Heart right ventricle (tissue), 16 donors: ENCODE measurements at places on chromosomes 13 and 19. TPM values are rescaled to one million over a fixed set of nuclear protein-coding genes. Genes with fewer than 3 reads are reported as not detected.

DNA sequence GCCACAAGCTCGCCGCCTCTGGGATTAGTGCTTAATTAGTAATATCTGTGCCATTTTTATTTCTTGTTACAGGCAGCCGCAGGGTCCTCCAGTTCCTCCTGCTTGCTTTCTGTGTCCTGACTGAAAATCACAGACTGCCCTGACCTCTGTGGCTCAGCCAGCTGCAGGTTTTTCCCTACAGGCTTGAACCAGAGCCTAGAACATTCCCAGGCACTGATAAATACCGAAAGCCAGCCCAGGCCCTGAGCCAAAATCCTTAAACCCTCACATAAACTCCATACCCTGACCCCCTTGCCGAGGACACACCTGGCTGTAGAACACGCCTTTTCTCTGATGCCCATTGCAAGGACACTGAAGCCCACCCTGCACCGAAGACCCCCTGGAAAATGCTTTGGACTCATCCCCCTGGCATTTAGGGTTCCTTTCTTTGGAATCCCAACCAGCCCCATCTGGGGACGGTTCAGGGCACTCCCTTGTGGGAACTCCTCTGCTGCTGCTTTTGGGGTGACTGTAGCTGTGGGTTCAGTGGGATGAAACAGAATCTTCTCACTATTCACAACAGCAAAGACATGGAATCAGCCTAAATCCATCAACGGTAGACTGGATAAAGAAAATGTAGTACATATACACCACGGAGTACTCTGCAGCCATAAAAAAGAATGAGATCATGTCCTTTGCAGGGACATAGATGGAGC lies 15.5 kb downstream of the DPP9 start:
- peaks cover 54% of the 10 kb centered on the region for H3K4me1 ChIP-seq
- peak; percentile 48 for DNase-seq
- peak overlapping the region; percentile 88 for H3K27ac ChIP-seq
- H3K27me3 ChIP-seq = no peaks in the 10 kb centered on the region
- peaks cover 85% of the 10 kb centered on the region for H3K36me3 ChIP-seq
- no peak overlapping the region for H3K4me3 ChIP-seq

DNA sequence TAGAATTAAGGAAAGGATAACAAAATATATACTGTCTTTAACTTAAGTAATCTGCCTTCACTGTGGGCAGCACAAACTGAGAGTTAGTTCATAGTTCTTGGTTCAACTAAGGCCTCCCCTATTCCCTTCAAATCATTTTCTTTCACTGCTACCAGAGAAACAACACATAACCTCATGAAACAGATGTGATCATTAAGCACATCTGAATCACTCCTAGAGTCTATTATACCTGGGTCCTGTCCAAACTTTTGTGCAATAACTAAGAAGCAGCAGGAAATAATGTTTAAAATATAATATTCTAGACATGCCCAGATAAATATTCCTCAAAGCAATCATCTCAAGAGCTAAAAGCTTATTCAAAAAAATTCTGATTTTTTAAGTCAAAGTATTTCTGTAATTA lies 62.9 kb downstream of the ZC3H13 start:
- DNase-seq = no peak
- H3K36me3 ChIP-seq = peaks cover 48% of the 10 kb centered on the region
- H3K4me3 ChIP-seq = no peak overlapping the region
- no peaks in the 10 kb centered on the region for H3K27me3 ChIP-seq

DNA sequence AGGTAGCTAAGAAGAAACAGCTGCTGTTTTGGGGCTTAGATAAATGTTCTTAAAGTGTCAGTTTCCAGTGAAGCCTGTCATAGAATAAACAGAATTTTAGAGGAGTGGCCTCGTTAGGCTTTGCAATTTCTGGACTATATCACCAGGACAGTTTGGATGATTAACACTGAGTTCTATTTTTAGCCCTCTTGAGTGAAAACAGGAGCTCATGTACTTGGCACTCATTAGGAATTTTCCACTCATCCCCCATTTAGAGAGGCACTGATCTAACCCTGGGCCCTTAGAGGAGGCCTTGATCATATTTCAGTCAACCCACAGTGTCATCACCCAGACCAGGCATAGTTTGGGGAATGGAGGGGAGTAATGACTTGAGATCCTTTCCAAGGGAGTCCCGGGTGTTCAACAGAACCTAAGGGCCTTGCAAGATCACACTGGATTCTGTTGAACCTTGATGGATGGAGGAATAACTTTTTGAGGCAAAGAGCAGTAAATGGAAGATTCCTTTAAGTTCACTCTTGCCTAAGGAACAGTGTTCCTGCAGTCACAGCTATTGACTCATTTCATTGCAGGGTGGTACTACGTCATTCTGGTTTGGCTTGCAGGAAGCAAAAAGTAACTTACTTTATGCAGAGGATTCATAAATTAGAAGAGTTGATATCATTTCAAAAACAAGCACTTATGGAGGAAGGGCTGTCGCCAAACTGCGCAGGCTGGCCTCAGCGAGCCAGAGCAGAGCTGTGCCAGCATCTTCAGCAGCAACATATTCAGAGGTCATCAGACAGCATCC lies 160.2 kb downstream of the SLC7A1 start:
- H3K4me3 ChIP-seq = no peak overlapping the region
- H3K27ac ChIP-seq = peak overlapping the region; percentile 67
- DNase-seq = peak; percentile 57
- H3K4me1 ChIP-seq = peaks cover 41% of the 10 kb centered on the region
- no peaks in the 10 kb centered on the region for H3K36me3 ChIP-seq

- H3K27ac ChIP-seq = peak overlapping the region; percentile 66
- no peak for DNase-seq
- peaks cover 53% of the 10 kb centered on the region for H3K4me1 ChIP-seq
- no peak overlapping the region for H3K4me3 ChIP-seq
Measured at GRCh38 chr19:46372901-46373490, 26.1 kb downstream of the PPP5C start.

GRCh38 chr13:112688560-112689302 lies 1.1 kb upstream of the ATP11A start:
- no peaks in the 10 kb centered on the region for H3K36me3 ChIP-seq
- peaks cover 38% of the 10 kb centered on the region for H3K4me1 ChIP-seq
- H3K4me3 ChIP-seq = peak overlapping the region; percentile 70
- H3K27me3 ChIP-seq = no peaks in the 10 kb centered on the region
- peak overlapping the region; percentile 92 for H3K27ac ChIP-seq
- no peak for DNase-seq

- no peaks in the 10 kb centered on the region for H3K4me1 ChIP-seq
- H3K27me3 ChIP-seq = peaks cover 8% of the 10 kb centered on the region
- peak; percentile 57 for DNase-seq
- no peaks in the 10 kb centered on the region for H3K36me3 ChIP-seq
Measured at GRCh38 chr19:35495107-35496064, 5.1 kb upstream of the KRTDAP start.

GRCh38 chr13:27644302-27644701 lies 22.6 kb downstream of the POLR1D start:
- H3K4me1 ChIP-seq = peaks cover 24% of the 10 kb centered on the region
- DNase-seq = no peak
- H3K4me3 ChIP-seq = no peak overlapping the region
- no peaks in the 10 kb centered on the region for H3K27me3 ChIP-seq
- H3K36me3 ChIP-seq = no peaks in the 10 kb centered on the region

- H3K27me3 ChIP-seq = no peaks in the 10 kb centered on the region
- H3K4me3 ChIP-seq = no peak overlapping the region
- H3K4me1 ChIP-seq = peaks cover 19% of the 10 kb centered on the region
Measured at GRCh38 chr19:1949304-1950101, 8.5 kb downstream of the CSNK1G2 start.

DNA sequence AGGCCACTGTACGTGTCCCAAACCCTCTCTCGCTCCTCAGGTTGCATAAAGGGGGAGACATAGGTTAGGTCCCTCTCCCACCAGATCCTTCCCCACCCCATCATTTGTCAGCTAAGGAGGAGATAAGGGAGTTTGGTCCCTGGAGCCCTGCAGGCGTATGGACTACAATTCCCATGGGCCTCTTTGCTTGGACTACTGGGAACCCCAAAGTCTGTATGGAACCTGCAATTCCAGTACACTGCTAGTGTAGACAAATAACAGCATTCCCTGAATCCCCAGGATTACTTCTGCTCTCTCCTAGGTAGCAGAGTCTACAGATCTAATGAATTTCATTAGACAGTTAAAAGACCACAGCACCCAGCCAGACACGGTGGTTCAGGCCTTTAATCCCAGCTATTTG lies 16.0 kb upstream of the HSD17B14 start:
- H3K36me3 ChIP-seq = no peaks in the 10 kb centered on the region
- DNase-seq = no peak
- no peak overlapping the region for H3K27ac ChIP-seq
- H3K4me3 ChIP-seq = no peak overlapping the region

GRCh38 chr13:35818633-35819067 lies 312.5 kb downstream of the DCLK1 start:
- H3K36me3 ChIP-seq = no peaks in the 10 kb centered on the region
- H3K27me3 ChIP-seq = no peaks in the 10 kb centered on the region
- no peaks in the 10 kb centered on the region for H3K4me1 ChIP-seq

- DNase-seq = no peak
- no peaks in the 10 kb centered on the region for H3K4me1 ChIP-seq
- no peak overlapping the region for H3K4me3 ChIP-seq
Measured at GRCh38 chr13:108044954-108045353, 170.4 kb downstream of the LIG4 start.

DNA sequence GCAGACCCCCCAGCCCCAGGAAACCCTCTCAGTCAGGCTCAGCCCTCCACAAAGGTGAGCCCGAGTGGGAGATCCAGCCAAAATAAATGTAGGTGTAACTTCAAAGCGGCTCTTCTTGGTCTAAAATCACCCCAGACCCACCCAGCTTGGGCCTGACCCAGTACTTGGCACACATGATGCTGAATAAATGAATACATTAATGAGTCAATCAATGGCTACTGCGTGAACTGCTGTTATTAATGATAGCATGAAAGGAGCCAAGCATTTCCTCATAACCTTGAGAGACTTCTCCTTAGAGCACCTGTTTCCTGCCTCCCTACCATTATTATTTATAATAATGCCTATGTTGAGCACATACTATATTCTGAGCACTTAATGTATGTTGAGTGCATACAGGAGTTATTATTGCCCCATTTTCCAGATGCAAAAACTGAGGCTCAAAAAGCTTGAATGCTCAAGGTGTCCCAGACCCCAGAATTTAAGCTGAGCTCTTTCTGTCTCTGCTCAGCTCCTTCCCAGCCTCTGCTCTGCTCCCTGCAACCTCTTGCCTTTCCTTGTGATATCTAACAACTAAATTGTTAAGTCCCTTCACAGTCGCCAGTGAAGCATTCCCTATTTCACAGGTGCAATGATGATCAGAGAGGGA lies 4.3 kb downstream of the NOTCH3 start:
- H3K27me3 ChIP-seq = peaks cover 72% of the 10 kb centered on the region
- peaks cover 8% of the 10 kb centered on the region for H3K4me1 ChIP-seq
- H3K27ac ChIP-seq = peak overlapping the region; percentile 82
- DNase-seq = no peak
- H3K4me3 ChIP-seq = peak overlapping the region; percentile 60
- H3K36me3 ChIP-seq = no peaks in the 10 kb centered on the region

DNA sequence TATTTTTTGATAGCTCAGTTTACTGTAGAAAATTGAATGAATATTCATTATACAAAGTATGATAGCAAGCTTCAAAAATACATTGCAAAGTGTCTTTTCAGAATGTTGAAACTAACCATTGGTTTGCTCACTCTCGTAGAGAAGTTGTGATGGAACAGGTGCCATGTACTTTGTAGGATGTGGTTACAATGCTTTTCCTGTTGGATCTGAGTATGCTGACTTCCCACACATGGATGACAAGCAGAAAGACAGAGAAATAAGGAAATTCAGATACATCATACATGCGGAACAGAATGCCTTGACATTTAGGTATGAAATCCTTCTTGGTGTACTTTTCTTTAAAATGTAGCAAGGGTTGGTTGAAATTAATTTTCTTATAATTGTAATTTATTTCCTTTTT lies 30.5 kb downstream of the CDADC1 start:
- DNase-seq = no peak
- no peak overlapping the region for H3K27ac ChIP-seq
- H3K27me3 ChIP-seq = no peaks in the 10 kb centered on the region

ZNF420 gene
- total RNA-seq = 9.9 TPM

ZNF429 gene
- 9.0 TPM for total RNA-seq
